ENCODE measurements at places on chromosomes 16 and 17.

- no peak for DNase-seq
Observed at GRCh38 chr17:75130632-75131277, 787 bp downstream of the NT5C start.

- no peak for DNase-seq
Observed at GRCh38 chr17:49548506-49549310, 27.0 kb upstream of the NXPH3 start.

GRCh38 chr16:1048442-1049112 is 24.0 kb upstream of the SSTR5 start:
- no peak for DNase-seq

DNA sequence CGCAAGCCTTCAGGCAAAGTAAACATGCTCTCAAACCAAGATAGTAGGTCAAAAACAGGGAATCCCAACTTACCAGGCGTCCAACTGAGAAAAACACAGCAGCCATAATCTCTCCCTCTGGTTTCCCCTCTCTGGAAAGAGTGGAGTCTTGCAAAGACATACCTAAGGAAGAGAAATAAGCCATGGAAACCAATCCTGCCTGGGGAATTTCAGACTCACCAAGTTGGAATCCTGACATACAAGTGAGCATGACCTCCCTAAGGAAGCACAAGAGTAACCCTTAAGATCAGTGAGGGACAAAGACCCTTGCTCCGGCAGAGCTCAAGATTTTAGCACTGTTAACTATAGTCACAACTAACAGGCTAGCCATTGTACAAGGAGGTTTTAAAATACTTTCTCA is 4.1 kb downstream of the ZNF624 start:
- no peak for DNase-seq

GRCh38 chr16:75096656-75097055 is 19.9 kb downstream of the LDHD start:
- no peak for DNase-seq

DNA sequence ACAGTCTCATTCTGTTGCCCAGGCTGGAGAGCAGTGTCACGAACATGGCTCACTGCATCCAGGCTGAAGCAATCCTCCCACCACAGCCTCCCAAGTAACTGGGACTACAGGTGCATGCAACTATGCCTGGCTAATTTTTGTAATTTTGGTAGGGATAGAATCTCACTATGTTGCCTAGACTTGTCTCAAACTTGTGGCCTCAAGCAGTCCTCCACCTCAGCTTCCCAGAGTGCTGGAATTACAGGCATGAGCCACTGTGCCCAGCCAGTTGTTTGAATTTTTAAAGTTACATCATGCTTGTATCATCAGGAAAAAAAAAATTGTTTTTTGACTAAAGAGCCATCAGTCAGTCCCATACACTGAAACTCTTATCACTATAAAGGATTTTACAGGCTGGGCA is 17.1 kb upstream of the VPS4A start:
- DNase-seq, result no peak

DNA sequence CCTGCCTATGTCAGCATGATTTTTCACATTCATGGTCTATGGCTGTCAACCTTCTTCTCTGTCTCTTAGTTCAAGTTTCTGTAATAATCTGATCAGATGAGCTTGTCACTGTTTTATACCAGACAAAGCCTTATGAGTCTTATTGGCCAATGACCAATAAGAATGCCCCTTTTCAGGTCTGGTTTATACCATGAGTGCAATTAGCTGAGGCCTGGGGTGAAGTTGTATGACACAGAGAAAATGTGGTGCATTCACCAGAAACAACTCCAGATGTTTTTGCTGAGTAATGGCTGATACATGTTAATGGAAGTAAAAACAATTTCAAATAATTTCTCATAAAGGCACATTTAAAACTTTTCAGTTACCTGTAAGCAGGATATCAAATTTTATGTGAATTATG is 218.6 kb upstream of the CDH8 start:
- DNase-seq, result no peak

- no peak for DNase-seq
Observed at GRCh38 chr16:30399435-30400186, 4.4 kb downstream of the ZNF48 start.

- no peak for DNase-seq
Observed at GRCh38 chr17:65184235-65184959, 47.2 kb downstream of the RGS9 start.

DNA sequence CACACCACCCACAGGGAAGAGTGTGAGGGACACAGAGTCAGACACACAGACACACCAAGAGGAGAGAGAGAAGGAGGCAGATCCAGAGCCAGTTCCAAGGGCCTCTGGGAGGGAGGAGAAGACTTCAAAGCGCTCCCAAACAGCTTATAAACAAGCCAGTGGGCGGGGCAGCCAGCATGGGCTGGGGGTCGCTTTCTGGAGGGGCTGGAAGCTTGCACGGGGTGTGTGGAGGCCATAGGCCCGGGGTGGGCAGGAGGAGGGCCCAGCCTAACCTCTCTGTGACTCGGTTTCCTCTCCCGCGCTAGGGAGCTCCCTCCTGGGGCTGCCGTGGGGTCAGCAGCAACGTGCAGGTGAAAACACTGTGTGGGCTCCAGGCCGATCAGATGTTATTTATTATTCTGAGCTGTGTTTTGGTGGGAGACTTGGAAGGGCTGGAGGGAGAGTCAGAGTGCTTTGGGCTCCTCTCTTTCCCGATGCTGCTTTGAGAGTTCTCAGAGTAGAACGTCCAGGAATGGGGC is 2.5 kb upstream of the WFIKKN2 start:
- no peak for DNase-seq

DNA sequence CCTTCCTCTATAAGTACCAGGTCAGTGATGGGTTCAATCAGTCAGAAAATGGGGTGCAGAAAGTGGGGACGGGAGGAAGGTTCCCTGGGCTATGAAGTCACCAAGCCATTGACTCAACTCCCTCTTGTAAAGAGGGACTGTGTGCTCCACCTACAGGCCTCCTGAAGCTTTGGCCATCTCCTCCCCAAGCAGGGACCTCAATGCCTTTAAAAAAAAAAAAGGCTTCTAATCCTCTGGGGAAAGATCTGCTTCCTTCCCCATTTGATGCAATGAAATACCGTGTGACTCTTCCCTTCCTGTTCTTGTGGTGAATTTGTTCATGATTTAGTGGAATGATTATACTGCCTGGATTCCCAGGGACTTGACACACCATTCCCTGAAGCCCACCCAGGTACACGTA is 30.8 kb downstream of the VWA3A start:
- DNase-seq, result no peak

- no peak for DNase-seq
Observed at GRCh38 chr17:50511058-50511457, 2.8 kb downstream of the MYCBPAP start.

GRCh38 chr16:3032624-3033023 is 4.1 kb downstream of the BICDL2 start:
- no peak for DNase-seq

DNA sequence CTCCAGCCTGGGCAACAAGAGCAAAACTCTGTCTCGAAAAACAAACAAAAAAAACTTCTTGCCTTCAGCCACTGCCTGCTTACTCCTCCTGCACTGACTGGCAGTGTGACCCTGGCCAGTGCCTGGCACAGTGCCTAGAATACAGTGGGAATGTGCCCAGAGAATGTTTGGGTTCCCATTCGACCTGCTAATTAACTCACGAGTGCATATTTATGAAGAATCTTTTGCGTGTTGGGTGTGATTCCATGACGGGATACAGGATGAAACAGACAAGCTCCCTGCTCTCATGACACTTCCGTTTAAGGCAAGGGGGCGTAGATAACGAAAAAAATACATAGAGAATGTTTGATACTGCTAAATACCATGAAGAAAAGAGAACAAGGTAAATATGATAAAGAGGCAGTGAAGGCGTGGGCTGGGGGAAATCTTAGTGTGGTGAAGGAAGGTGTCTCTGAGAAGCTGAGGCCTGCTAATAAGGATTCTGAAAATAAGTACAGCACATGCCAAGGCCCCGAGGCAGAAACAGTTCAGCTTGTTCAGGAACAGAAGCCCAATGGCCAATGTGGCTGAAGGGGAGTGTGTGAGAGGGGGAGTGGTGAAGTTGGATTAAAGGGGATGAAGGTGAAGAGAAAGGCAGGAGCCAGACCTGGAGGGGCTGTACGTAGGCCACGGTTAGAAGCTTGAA is 4.3 kb downstream of the ABI3 start:
- DNase-seq, result no peak

DNA sequence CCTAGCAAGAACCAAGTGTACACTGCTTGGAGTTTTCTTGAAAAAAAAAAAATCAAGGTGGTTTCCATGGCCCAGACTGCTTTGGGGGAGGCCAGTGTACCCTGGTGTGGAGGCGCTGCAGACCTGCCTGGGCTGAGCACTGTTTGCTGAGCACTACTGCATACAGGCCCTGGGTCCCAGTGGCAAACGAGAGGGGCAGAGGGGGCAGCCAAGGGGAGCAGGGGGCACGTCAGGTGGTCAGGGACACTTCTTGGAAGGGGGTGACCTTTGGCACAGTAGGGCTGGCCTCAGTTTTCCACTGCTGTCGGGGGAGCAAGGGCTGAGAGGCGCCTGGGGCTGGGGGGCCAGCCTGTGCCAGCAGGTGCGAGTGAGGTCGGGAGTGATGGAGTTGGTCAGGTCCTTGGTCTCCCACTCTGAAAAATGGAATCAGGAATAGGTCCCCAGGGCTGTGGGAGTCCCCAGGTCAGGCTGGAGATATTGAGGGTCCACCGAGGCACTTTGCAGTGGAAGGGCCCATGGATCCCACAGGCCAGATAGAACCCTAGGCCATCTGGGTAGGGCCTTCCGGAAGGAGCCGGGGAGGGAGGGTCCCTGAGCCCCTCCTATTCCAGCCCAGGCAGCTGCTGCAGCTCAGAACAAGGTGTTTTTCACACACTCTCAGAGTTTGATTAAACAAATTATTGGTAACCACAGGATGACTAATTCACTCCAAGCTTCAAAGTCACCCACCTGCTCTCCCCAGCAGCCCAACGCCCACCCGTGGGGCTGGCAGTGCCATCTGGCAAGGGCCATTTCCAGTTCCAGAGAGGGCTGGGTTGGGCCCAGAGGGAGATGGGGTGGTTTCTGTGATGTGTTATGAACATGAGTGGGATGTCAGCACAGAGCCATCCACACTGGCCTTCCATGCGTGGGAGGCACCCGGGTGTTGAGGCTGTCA is 3.5 kb downstream of the ZFPM1 start:
- no peak for DNase-seq

DNA sequence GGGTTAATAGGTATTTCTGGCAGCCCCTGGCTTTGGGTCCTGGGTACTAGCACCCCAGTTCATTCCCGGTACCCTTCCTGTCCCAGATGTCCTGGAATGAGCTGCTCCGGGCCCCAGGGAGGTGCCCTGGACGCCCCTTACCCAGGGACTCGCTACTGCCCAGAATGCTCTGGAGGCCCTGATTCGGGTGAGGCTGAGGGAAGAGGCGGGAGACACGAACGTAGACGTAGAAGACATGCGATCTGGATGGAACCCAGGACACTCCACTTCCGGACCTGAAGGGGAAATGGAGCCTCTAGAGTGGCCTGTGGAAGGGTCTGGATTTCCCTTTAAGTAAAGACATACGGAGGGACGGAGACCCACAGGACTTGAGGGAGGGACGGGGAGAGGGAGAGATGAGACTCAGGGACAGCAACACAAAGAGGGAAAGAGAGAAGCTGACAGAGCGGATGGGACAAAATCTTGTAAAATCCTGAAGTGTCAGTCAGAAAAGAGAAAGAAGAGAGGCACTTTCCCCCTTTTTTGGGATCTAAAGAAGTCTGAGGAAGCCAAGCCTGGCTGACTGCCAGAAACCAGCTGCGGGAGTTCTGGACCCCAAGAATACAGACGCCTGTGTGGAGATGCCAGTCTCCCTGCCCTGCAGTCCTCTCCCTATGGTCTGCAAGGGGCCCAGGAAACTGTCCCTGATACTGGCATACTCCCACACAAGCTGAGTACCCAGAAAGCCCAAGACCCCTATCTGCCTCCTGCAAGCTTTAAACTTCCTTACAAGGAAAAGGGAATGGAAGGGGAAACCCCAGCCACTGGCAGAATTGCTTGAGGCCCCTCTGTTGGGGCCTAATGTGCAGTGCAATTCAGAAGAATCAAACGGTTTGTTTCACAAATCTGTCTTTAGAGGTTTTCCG is 1.0 kb upstream of the HOXB13 start:
- DNase-seq, result no peak

- DNase-seq, result no peak
Observed at GRCh38 chr16:30934827-30935557, 11.6 kb downstream of the FBXL19 start.

DNA sequence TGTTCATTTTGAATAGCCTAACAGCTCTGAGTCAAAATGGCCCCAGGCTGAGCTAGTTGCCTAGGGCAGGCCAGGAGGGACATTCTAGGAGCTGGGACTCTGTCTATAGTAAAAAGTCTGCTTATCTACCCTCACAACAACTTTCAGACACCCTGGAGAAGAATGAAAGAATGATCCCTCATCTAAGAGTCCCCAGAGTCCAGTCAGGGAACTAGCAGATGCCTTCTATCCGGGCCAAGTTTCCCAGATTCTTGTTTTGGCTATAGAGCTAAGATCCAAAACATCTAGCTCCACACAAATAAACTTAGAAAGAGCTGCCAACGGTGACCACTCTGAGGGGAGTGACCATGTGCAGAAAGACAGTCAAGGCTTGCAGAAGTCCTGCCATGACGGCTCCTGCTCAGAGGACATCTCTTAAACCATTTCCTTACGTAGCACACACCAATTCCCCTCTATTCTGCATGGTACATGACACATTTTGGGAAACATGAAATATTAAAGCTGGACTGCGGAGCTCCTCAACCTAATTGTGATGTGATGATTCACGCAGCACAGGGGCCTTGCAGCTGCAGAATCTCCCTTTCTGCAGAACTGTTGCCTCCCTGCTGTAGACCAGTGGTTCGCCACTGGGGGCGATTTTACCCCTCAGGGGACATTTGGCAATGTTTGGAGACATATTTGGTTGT is 24.2 kb downstream of the FAM20A start:
- DNase-seq, result no peak

GRCh38 chr17:4554441-4554996 is 665 bp downstream of the MYBBP1A start:
- DNase-seq, result no peak

- no peak for DNase-seq
Observed at GRCh38 chr17:40179923-40180659, 2.8 kb downstream of the RAPGEFL1 start.

- no peak for DNase-seq
Observed at GRCh38 chr16:65113441-65113840, 8.4 kb downstream of the CDH11 start.

GRCh38 chr16:11632455-11632939 is 35.8 kb upstream of the SNN start:
- DNase-seq, result peak; percentile 34

- DNase-seq, result peak; percentile 72
Observed at GRCh38 chr17:38605841-38606645, at the start of gene SRCIN1. TSS of gene SRCIN1 (minus strand) at chr17:38605952. CDS start at chr17:38605705, 247 bp downstream.

- no peak for DNase-seq
Observed at GRCh38 chr16:48596326-48596725, 13.7 kb downstream of the N4BP1 start.

- DNase-seq, result no peak
Observed at GRCh38 chr17:73447319-73447718, 135.5 kb upstream of the CDC42EP4 start.
